SW480 (cell line): ENCODE measurements at places on chromosomes 5 and 9.
A peak's percentile ranks its signal among the peaks of the same experiment; 100 is the strongest.

DNA sequence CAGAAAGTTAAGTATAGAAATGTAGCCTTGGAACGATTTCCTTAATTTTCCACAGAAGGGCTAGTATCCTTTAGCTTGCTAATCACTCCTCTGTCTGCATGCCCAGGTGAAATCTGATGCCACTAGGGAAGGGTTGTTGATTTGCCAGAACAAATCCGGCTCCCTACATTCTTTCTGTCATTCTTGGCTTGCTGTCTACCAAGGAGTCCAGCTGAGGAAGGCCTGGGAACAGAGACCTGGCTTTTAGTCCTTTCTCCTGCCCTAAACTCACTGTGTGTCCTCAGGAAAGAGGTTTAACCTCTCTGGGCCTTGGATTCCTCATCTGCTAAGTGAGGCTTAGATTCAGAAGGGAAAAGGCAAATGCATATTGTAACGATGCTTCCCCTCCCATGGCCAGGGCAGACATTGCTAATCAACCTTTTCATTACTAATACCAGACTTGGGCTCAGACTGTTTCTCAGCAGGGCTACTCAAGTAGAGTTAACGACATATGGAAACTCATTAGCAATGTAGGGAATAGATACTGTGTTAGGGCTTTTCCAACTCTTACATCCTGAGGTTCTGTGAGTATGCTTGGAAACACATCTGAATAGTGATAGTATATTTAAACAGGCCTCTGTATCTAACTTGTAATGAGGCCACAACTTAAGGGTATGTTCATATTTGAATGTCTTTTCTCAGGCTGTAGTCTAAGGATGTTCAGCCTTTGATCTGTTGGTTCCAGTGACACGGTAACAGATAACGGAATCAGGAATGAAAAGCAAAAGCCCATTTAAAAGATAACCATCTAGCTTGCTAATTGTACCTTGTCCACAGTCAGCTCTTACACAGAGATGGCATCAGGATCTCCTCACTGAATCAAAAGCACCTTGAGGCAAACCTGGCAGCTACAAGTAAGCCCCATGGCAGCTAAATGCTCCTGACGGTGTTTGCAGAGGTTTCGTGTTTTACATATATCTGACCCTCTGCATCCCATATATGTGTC, 4.1 kb downstream of the GALNT10 start:
- DNase-seq, result no peak

GRCh38 chr9:88503081-88503844, 31.7 kb upstream of the NXNL2 start:
- DNase-seq, result no peak

DNA sequence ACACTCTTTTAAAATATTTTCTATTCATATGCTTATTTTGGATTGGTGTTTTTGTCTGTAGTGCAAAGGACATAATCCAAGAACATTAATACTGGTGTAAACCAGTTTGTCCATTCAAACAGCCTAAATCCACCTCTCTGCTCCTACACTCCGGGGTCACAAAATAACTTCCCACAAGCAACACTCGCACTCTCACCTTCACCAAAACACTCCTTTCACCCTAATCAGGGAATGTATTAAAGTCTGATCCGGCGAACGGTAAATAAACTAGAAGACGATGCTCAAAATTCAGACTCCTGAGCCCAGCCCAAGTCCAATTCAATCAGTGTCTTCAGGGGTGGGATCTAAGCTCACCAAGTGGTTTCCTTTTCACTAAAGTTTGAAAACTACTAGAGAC, 649 bp downstream of the AP3B1 start:
- peak; percentile 6 for DNase-seq

DNA sequence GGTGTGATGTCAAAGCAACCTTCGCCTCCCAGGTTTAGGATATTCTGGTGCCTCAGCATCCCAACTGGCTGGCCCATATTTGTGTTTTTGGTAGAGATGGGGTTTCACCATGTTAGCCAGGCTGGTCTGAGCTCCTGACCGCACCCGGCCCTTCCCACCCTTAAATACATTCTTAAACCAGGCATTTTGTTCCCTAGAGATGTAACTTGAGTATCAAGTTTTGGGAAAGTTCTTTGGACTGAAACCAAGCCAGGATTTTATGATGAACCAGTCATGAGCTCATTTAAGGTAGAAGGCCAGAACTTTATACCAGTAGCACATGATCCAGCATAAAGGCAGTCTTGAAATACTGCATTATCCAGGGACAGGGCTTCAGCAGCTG, 3.5 kb downstream of the RPL7A start:
- no peak for DNase-seq

DNA sequence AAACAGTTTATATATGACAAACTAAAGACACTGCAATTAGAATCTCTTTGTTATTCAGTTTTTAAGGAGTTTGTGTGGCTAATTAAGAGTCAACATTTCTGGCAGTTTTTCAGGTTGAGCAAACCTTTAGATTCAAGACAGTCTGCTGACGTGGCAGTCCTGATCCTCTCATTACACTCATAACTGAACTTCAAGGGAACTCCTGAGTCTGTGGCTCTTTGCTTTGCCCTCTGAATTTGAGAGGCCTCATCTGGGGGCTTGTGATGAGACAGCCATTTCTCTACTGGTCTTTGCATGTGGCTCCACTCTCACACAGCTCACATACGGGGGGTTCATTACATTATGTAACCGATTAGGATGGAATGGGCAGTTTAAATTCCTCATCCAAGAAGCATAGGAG, 182.9 kb upstream of the MEF2C start:
- DNase-seq, result no peak

GRCh38 chr5:59562756-59563389, 330.7 kb downstream of the PDE4D start:
- DNase-seq, result peak; percentile 71

DNA sequence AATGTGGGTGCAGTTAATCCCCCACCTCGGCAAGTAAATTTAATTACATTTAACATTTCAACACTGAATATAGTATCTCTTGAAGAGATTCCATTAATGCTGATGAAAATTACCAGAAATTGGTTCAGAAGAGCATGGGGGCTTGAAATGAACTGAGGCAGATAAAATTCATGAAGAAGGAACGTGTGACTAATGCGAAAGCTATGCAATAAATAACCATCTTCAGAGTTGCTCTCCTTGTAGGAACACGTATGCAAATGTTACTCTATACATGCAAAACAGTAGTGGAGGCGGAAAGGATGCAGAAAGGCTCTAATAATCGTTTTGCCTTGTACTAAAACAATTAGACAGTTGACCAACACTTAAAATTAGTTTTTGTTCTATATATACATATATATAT, 320.2 kb downstream of the CTNND2 start:
- DNase-seq, result no peak

DNA sequence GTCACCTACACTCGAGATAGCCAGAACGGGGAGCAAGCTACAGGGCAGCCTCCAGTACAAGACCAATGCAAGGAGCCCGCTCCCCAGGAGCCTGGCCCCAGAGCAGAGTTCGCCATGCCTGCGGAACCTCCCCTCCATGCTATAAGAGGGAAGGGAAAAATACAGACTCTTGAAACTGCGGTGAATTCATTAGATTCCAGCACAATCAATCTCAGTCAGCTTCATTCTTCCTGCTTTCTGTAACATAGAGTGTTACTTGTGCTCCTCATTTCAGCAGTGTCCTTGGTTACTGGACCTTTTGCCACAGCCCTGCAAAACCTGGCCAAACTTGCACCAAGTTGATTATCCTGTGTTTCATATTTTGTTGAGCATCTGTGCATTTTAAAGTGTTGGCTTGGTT, 22.2 kb upstream of the CREBRF start:
- no peak for DNase-seq

DNA sequence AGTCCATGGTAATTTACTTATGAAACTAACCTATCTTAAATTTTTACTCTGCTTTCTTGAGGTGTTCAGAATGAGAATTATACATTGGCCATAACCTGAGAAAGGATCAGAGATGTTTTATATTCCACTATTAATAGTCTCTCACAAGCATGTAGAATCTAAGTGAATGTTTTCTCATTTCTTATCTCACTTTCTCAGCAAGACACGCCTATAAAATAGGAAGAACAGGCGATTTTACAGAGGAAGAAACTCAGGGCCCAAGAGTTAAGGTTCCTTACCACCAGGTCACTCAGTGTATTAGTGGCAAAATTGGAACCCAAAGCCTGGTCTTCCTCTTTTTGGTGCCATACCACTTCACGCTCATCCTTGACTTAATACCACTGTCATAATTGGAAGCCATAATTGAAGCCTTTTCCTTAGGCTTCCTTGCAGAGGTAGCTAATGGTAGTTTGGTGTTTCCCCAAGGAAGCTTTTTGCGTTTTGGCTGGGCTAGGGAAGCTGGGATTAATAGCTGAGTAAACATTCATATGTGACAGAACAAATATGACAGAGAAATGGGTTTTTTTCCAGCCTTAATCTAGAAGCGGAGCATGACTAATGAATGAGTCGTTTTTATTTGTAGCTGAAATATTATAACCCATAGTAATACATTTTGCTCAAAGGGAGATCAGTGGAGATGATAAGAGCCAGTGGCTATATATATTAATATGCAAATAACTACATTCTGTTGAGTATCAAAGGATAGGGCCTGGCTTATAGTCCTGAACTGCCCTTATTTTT, 16.9 kb downstream of the HMGXB3 start:
- no peak for DNase-seq

- no peak for DNase-seq
Observed at GRCh38 chr5:174843263-174844250, 119.2 kb downstream of the MSX2 start.

DNA sequence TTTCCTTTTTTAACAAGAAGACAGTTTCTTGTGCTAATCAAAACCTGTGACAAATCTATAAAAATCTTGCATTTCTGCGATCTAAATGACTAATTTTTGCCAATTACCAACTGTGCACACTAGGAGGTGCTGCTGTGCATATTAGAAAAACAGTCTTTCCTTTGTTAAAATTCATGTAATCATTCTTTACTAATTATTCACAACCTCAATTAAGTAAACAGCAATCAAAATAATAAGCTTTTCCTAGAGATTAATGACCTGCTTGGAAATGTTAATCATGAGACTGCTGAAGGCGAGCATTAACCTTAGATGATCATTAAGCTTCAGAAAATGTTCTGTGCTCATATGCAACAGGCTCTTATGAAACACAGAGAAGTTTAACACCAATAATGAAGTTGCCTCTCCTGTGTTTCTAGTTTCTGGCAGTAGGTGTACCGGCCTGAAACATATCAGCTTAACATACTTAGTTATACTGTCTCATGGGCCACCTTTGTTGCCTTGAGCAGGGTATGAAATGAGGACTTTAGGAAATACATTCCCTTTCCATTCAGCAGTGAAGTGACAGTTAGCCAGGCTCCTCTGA, 17.7 kb downstream of the RFESD start:
- peak; percentile 24 for DNase-seq

- no peak for DNase-seq
Observed at GRCh38 chr5:36600917-36601527, 5.4 kb upstream of the SLC1A3 start.

DNA sequence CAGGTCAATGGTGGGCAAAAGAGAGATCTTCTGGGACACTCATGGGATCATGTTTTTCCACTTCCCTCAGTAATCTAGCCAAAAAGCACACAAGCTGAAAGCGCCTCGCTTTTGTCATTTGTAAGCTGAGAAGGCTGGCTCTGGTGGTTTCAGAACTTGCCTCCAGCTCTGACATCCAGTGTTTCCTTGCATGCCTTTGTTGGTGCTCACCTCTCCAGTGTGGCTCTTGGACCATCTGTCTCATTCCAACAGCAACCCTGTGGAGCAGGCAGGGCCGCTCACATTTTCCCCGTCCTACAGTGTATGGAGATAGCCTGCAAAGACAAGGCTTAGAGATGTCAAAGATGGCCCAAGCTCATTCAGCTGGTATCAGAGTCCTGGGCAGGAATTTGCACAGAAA, 160.8 kb upstream of the KLF4 start:
- no peak for DNase-seq

DNA sequence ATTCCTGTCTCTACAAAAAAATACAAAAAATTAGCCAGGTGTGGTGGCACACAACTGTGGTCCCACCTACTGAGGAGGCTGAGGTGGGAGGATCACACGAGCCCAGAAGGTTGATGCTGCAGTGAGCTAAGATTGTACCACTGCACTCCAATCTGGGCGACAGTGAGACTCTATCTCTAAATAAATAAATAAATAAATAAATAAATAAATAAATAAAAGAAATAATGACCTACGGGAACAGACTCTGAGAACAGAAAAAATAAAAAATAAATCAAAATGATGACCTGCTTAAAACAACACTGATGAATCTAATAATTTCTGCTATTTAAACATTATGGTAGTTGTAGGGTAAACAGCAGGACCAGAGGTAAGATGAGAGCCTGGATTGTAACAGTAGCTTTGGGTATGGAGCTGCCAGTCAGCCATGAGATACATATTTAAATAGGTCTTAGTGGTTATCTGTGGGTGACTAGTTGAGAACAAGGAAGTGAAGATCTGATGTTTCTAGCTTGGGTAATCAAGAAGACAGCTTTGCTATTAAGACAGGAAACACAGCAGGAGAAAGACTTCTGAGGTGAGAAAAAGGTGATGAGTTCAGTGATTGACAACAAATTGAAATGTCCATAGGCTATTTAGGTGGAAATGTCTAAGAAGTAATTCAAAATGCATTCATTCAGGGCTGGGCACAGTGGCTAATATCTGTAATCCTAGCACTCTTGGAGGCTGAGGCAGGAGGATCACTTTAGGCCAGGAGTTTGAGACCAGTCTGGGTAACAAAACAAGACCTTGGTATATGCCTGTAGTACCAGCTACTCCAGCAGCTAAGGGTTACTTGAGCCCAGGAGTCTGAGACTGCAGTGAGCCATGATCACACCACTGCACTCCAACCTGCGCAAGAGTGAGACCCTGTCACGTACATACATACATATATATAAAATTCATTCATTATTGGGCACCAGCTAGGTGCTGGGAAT, 11.0 kb downstream of the RNF145 start:
- DNase-seq, result no peak

DNA sequence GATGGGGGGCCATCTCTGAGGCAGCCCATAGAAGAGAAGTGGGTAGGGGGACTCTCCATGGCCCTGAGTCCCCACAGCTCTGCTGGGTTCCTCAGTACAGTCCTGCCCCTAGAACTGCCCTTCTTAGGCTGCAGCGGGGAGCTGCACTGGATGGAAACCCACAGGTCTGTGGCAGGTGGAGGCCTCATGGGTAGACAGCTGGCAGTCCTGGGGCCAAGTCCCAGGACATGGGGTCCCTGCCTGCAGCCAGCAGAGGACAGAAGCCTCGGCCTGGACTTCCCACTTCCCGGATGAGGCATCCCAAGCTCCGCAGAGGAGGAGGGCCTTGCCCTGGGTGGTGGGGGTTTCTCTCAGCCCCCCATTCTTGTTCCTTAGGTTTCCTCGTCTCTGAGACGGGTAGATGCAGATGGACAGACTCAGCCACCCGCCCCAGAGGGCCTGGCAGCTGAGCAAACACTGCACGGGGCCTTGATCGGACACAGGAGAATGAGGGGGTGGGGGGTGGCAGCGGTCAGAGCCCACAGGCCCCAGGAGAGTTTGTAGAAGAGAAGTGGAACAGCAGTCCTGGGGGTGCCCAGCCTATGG, 153.8 kb downstream of the C9orf50 start:
- DNase-seq, result no peak
